AG10803 (cell line): ENCODE measurements at places on chromosomes 1 and 21.

GRCh38 chr1:108893141-108893530 is 16.4 kb downstream of the GPSM2 start:
- DNase-seq: no peak

GRCh38 chr1:205488074-205488723 is 16.3 kb upstream of the CDK18 start:
- peak; percentile 62 for DNase-seq

GRCh38 chr1:175307160-175307559 is 114.6 kb upstream of the KIAA0040 start:
- DNase-seq: no peak

DNA sequence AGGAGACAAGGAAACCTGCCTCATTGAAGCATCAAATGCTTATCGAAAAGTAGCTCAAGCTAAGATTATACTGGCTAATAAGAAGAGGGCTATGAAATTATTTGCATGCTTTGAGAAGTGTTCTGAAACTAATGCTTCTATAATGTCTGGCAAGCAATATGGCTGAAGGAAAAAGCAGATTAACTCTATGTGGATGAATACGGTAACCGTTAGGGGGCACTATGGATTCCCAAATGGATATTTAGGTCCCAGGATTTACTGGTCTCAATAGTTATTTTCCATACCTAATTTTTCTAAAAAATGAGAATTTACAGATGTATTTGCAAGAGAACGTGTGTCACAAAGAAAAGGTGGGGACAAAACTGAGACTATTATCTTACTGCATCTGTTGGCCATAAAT is 34.6 kb upstream of the RRP15 start:
- DNase-seq: no peak

DNA sequence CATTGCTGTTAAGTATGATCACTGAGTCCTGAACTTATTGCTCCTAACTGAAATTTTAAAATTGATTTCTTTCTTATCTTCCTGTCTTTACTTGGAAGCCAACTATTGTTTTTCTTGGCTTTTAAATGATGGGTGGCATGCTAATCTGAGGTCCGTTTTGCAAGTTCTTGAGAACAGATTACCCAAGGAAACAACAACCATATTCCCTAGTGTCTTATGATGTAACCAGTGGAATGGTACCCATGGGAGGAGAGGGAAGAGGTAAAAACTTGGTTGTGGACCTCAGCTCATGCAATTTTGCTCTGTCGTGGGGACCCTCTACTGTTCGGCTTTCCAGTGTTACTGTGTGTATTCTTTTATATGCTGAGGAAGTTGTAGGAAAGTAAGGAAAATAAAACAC is 454.8 kb upstream of the ADAMTS5 start:
- DNase-seq: peak; percentile 57

GRCh38 chr1:162235241-162235800 is 141.3 kb downstream of the SPATA46 start:
- DNase-seq: peak; percentile 82
